ENCODE measurements at places on chromosomes 11 and 22.

DNA sequence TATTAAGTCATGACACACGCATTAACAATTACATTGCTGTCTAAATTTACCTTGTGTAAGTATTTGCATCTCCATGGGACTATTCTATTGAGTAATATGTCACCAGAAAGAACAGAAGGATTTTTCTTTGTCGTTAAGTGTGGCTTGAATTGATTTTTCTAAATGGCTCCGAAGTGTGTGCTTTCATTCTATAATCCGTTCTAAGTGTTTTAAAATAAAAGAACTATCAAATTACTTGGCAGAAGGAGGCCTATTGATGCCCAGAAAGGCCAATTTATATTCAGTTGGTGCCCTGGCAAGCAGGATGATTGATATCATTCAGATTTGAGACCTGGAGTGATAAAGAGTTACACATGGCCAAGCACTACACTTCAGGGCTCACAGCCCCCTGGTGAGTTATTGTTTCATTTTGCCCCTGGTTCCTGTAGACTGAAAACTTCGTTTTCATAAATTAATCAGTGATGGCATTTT, 538.9 kb upstream of the ANO5 start:
- no peak for DNase-seq

DNA sequence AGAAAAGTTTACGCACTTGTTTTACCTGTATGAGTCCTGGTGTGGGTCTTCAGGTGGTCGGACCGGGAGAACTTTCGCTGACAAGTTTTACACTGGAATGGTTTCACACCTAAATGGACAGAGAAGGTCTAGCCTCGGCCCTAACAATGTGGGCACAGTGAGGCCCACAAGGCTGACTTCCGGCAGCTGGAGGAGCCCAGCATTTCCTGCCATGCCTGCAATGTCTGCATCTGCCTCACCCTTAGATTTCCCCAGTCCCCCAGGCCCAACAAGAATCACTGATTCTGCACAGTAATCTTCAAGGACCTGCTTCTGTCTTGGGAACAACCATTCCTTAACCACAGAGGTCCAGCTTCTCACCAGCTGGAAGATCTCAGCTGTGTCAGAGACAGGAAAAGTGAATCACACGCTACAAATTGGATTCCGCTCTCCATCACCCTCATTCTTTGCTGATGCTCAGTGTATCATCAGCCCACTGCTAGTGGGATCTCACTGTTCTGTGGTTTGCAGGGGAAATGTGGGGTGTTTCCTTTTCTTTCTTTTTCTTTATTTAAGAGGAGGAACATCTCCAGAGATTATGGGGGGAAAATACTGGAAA, 43.3 kb downstream of the WT1 start:
- DNase-seq: no peak

DNA sequence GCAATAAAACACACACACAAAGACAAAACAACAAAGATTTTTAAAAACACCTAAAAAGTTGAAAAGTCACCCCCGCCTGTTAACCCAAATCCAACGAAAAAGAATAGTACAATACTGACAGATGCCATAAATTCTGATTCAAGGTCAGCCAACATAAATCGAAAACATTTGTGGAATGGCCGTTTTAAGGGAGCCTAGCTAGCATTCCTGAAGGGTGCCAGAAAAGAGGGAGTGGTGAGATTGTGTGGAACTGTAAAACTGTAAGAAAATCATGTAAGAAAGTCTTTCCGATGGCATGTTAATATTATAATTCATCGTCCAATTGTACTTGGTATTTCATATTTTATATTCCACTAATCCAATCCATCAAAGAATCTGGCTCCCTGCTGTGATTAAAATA, 75.1 kb downstream of the RAB38 start:
- DNase-seq: no peak

DNA sequence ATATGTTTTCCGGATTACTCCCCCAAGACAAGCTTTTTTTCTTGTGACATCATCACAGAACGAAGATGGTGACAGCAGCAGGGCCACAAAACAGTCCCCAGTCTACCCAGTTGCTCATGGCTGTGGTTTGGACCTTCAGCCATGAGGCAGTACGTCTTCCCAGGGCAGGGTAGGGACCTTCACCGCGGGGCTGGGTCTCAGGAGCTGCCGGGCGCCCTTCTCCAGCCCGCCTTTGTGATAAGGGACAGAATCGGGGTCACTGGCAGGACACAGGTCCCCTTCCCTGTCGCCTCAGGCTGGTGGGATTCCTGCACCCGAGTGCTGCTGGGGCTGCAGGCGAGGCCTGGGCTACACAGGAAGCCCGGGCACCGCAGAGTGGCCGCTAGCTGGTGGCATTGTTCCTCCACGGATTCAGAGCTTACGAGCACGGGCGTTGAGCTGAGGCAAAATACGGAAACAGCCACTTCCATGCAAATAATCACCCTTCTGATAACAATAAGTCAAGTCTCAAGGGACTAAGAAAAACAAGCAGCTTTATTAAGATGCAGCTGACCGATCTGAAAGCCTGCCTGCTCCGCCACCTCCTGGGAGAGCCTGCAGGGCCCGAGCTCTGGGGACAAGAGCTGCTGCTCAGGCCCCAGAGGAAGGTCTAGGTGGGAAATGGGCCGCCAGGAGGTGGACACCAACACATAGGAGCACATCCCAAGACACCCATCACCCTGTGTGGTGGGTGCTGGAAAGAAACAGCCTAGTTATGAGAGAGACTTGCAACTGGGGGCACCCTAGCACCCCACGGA, 12.3 kb downstream of the TBX1 start:
- no peak for DNase-seq

GRCh38 chr11:33706546-33706945, 5.9 kb upstream of the C11orf91 start:
- DNase-seq: no peak

DNA sequence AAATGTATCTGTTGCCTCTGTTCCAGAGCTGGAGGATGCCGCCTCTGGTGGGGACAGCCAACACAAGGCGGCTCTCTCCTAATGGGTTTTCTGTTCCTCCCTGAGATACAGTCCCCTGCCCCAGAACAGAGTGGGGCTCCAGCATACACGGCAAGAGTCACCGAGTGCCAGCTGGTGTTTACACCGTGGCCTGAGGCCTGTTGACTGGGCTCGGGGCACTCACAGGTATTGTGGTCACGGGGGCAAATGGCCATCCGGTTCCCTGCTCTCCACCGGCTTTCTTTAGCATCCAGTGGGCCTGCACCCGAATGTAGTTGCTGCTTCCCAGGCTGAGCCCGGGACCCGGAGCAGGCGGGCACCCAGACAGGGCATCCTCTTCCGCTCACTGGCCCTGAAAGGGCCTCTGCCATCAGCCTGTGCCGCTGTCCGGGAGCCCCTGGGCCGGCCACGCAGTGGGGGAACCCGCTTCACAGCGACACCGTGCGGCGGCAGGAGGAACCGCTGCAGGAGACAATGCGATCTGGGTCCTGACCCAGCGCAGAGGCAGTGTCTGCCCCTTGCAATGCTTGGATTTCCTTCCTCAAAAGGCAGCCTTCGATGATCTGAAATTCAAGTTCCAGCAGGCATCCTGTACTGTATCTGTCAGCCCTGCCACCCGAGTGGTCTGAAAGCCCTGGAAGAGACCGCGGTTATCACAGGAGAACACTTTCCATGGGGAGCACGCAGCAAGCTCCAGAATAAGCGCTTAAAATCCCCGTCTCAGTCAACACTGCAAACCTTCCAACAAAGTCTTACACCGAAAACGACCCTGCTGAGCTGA, 859 bp upstream of the KRTAP5-5 start:
- DNase-seq: peak; percentile 34

GRCh38 chr11:27228232-27228905, 134.6 kb downstream of the CCDC34 start:
- no peak for DNase-seq

- no peak for DNase-seq
These were observed 35.3 kb downstream of the IGSF9B start for GRCh38 chr11:133921513-133921912.

DNA sequence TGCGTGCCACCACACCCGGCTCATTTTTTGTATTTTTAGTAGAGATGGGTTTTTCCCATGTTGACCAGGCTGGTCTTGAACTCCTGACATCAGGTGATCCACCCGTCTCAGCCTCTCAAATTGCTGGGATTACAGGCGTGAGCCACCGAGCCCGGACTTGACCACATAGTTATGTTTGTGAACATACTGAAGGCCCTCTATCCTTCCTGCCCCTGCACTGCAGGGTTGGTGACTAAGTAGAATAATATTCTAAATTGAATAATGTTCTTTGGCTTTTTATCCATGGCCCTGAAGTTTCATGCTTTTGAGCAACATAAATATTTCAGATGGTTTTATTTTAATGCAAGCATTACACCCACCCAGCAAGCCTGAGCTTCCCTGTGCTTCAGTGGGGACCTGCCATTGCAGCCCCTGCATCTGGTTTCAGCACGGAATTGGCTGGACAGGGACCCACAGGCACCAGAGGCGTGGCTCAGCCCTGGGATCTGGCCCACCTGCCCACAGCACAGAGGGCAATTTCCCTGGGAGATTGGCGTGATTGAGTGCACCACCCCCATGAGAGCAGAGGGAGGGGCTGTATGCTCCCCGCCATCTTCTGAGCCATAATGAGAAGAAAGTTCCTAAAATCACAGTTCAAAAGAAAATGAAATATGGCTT, 460.5 kb downstream of the BRD1 start:
- DNase-seq: no peak

GRCh38 chr22:22770280-22770871, 117.2 kb upstream of the IGLL5 start:
- no peak for DNase-seq

DNA sequence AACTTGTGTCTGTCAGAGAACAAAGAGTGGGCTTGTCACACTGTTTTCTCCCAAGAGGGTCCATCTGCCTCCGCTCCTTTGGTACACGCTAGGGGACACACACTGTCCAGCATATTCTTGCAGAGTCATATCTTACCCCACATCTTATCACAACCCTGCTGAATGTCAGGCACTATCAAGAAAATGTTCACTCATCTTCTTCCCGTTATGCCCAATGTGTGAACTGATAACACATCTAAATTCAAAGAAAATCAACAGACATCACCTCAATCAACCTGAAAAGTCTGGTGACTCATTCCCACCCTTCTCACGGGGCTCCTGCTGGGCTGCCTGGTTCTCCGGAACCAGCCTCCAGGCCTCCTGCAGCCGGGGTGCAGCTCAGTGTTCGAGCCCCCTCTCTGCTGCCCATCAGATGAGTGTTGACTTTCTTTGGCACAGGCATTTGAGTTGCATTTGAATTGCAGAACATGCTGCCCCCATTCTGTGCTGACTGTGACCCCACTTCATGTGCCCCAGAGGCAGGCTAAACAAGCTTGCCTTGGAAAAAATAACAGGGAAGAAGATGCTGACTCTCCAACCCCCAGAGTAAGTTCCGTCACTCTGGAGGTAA, 19.4 kb downstream of the GRAP2 start:
- DNase-seq: no peak

- peak; percentile 46 for DNase-seq
These were observed at the start of gene GRAMD1B for GRCh38 chr11:123429913-123430720. TSS of gene GRAMD1B (plus strand) at chr11:123430269. CDS start at chr11:123430793, 524 bp downstream.

DNA sequence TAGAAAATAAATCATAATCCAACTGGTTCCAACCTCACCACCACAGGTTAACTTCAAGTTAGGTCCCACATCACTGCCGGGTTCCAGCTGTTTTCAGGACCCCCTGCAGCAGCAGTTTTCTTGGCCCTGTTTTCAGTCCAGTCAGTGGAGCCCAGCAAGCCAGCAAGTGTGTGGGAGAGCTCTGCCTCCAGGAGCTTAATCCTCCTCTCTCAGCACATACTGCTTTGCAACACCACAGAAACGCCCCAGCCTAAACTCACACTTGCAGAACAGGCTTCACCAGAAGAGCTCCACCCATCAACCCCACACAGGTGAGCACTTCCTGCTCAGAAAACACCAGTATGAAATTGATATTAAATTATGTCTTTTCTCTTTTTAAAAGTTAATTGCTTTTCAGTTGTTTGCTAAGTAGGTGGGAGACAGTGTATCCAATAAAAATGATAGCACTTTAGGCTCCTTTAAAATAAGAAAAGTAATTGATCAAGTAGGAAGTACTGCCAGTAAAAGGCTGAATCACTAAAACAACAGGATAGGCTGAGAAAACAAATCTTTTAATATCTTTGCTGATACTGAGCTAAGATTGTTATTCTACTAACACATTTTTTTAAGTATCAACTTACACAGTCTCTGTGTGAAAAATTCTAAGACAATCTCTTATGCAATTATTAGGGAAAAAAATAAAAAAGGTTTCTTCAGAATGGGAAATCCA, 81.5 kb upstream of the TP53AIP1 start:
- no peak for DNase-seq

DNA sequence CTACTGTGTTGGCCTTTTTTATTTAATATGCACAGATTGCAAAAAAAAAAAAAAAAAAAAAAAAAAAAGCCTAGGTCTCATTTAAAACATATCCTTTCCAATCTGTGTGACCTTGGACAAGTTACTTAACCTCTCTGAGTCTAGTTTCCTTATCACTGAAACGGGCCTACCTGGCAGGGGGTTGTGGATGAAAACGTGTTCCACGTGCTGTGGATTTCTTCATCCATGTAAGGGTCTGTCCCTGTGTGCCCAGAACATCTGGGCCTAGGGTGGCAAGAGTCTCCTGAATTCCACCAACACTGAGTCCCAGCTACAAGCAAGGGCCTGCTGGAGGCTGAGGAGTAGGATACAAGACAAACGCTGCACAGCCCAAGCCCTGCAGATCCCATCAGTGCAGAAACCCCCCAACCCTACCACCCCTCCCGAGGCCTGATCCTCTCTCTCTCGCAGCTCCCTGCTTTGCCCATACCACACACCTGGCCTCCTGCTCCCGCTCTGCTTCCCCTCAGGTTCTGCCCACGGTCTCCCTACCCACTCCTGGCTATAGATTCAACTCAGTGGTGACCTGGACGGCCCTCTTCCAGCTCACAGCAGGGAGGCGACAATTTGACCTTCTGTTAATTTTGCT, 4.7 kb upstream of the GNAZ start:
- no peak for DNase-seq

- DNase-seq: no peak
These were observed 36.5 kb downstream of the OSBPL5 start for GRCh38 chr11:3128356-3129180.

- DNase-seq: no peak
These were observed 3.7 kb upstream of the SIK2 start for GRCh38 chr11:111598559-111598958.

- DNase-seq: no peak
These were observed 29.5 kb upstream of the CCDC34 start for GRCh38 chr11:27392278-27393114.

- no peak for DNase-seq
These were observed 24.0 kb downstream of the KMT5B start for GRCh38 chr11:68189082-68189481.

- DNase-seq: no peak
These were observed 25.5 kb downstream of the TCP11L1 start for GRCh38 chr11:33064866-33065265.

All from stimulated activated CD4-positive, alpha-beta T cell treated with anti-CD3 and anti-CD28 coated beads, Interleukin-1b, Interleukin-23, amount 100 ng/mL, for 1 hour (primary cell).